CD4-positive, alpha-beta T cell treated with Interferon alpha-2 for 1 hour (primary cell): ENCODE measurements at places on chromosomes 1 and 21.

GRCh38 chr1:46221749-46222148, 18.6 kb downstream of the LURAP1 start:
- DNase-seq, result no peak

- no peak for DNase-seq
Measured at GRCh38 chr1:109929588-109930251, 19.1 kb downstream of the CSF1 start.

- no peak for DNase-seq
Measured at GRCh38 chr1:18849261-18849711, 10.2 kb downstream of the TAS1R2 start.

DNA sequence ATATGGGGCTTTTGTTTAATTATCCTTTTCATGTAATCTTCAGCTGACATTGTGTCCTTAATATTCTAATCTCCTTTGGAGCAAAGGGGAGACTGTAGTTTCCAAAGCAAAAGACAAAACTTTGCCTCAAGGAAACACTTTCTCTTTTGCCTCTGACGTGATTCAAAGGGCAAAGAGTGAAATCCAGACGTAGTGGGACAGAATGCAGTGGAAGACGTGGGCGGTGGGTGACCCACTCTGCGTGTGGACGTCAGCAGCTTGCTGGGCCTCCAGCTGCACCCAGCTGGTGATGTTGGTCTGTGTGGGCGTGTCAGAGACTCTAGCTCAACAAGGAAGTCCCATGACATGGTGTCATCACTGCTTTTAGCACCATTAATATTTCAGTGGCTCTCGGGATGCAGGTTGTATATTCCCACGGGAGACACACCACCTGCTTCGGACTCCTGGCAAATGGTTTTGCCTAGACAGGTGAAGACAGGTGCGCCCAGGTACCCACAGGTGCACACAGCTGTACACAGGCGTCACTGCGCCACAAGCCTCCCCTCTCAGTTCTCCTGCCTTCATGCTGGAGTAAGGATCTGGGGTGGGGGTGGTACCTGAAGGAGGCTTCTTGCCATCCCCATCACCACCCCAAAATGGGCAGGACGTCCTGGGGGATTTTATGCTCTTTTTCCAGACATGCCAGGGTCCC, 292.1 kb upstream of the VAMP3 start:
- DNase-seq, result no peak

DNA sequence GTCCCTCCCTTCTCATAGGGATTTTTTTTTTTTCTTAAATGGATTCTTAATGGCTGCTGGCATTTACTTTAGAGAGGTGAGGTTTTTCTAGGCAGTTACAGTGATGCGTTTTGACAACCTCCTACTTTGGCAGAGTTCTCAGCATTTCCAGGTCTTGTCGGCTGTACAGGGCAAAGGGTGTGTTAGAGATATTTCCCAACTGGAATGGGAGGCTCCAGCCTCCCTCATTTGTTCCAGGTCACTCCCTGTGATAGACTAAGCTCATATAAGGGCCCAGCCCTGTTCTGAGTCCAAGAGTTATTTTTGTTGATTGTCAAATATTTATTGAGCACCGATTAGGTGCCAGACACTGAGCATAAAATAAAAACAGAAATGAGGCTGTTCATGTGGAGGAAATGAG, 7.6 kb upstream of the XKR8 start:
- no peak for DNase-seq

- DNase-seq, result no peak
Measured at GRCh38 chr1:10225573-10225972, 15.2 kb downstream of the KIF1B start.

DNA sequence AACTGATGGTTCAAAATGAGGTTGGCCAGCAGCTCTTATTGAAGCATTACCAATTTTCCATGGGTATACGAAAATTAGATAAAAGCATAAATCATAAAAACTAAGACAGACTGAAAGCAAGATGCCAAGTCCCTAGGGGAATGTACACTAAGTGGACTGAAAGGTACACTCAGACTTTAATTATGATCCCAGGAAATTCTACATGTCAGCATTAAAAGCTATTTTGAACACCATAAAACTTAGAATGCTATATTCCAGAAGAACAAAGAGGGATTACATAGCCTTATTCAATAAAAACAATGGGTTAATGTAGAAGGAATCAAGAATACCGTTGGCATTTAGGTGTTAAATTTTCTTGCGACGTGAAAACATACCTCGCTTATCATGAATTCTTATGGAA, 558.5 kb downstream of the LRRIQ3 start:
- DNase-seq, result no peak

- DNase-seq, result no peak
Measured at GRCh38 chr1:50350421-50350820, 72.8 kb downstream of the DMRTA2 start.

DNA sequence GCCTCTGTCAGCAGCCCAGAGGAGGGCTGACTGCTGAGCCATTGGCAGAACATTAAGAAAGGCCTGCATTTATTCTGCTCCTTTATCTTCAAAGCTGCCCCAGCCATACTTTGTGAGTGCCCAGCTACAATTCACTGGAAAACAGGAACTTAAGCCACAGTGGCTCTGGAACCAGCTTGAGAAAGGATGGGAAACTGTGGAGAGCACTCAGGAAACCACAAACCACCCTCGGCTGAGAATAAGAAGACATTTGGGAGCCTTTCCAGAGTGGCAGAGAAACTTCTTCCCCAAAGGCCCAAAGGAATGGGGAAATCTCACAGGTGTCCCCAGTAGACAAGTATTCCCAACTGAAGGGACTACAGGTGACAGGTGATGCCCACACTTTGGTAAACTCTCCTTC, 1.8 kb downstream of the LAMB3 start:
- DNase-seq, result peak; percentile 25

DNA sequence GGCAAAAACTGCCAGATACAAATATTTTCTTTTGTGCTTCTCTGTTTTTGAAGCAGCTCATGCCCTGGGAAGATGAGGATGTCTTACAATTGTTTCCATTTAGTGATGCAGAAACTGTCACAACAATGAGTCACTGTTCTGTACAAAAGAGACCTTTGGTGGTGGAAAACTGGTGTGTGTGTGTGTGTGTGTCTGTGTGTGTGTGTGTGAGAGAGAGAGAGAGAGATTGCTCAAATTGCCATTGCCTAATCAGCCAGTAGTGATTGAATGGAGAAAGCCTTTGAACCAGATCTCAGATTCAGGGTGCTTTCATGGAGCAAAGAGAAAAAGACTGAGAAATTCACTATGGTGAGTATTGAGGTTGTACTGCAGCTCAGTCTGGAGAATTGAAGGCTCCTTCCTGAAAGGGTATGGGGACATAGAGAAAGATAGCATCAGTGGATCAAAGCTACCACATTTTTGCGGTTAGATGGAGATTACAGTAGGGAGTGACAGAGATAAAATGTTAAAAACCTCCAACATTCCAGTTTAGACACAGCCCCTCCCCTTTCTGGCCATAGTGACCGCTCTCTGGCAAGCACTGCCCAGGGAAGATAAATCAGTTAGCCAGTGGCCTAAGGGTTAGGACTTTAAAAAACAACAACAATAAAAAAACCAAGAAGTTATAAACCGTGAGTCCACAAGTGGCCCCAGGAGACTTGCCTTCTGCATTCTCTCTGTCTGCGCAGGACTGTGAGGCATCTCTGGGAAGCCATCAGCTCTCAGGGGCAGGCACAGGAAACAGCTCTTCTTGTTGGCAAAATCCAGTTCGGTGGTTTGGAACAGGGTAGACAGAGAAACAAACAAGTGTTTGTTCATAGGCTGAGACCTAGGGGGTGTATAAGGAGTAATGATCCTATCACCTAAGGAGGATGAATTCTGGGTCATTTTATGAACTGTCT, 406.5 kb downstream of the DUSP10 start:
- DNase-seq, result no peak

DNA sequence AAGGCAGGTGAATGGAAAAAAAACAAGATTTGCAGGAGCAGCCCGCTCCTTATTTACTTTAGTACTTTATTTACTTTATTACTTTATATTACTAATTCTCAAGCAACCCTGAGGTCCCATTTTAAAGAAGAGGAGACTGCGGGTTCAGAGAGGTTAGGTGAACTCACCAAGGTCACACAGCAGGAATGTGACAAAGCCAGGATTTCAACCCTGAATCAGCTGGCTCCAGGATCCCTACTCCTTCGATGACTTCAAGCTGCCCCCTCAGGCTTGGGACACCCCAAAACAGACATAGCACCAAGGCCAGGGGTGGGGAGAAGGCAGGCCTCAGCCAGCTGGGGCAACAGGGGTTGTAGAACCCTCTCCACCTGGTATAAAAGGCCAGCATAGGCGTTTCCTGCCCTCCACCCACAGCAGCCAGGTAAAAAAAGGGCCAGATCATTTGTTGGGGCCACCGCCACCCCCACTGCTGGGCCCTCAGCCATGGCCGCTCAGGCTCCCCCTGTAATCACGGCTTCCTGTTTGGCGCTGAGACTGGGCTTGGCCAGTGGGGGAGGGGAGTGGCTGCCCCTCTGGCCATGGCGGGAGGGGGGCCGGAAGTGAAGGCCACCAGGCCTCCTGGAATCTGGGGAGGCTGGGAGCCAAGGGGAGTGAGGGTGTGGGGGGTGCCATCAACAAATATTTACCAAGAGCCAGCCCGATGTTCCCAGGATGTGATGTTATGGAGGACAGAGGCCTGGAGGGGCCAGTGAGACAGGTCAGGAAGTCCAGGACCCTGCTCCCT, 6.6 kb downstream of the SDC3 start:
- no peak for DNase-seq

GRCh38 chr1:223859058-223859457, 13.3 kb upstream of the TP53BP2 start:
- DNase-seq, result no peak

GRCh38 chr1:199590708-199591107, 436.8 kb upstream of the NR5A2 start:
- DNase-seq, result no peak

GRCh38 chr21:35023396-35024070, 25.6 kb downstream of the RUNX1 start:
- no peak for DNase-seq

GRCh38 chr21:45104560-45104959, 30.2 kb downstream of the ADARB1 start:
- peak; percentile 20 for DNase-seq

DNA sequence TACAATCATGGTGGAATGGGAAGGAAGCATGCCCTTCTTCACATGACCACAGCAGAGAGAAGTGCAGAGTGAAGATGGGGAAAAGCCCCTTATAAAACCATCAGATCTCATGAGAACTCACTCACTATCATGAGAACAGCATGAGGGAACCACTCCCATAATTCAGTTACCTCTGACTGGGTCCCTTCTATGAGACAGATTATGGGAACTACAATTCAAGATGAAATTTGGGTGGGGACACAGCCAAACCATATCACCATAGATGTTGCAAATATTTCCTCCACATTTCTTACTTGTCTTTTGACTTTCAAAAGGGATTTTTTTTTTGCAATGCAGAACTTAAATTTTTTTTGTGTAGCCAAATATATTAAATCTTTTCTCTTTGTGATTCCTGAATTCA, 14.8 kb downstream of the SH3BGR start:
- DNase-seq, result no peak

- no peak for DNase-seq
Measured at GRCh38 chr1:156463874-156464273, 36.7 kb downstream of the MEF2D start.

DNA sequence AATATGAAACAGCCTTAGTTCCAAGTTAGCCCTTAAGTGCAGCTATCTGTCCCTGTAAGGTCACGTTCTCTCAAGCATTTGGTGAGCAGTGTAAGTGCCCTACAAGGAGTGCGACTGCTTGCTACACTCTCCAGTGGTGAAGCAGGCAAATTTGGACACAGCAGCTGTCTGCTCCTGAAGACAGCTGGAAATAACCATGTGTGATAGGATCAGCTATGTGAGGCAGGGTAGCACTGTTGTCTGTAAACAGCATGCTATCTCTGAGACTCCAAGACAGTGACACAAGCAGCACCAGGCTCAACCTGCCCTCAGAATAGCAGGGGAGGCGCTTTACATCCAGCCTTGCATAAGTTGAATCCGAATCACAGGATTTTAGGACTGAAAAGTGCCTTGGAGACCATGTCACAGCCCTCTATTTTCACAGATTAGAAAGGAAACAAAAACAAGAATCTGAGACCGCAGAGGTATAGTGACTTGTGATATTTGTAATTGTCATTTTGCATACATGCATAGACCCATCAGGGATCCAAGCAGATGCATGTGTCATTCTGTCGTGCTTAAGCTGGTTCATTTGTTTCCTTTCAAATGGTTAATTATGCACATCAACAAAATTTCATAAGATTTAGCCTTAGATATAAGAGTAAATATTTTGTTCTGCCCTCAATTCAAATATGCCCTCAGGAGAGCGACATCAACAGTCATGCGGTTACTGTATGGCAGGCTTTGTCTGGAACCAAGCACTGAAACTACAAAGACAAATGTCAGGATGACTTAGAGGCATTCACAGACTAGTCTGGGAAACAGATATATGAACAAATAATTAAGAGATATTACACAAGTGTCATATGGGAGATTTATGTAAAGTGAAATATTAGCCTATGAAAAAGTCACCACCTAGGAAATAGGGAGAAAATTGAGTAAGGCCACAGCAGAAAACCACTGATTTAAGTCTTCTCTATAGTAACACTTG, 134.9 kb upstream of the NRIP1 start:
- no peak for DNase-seq

GRCh38 chr1:222023025-222023424, 281.1 kb upstream of the DUSP10 start:
- DNase-seq, result no peak

DNA sequence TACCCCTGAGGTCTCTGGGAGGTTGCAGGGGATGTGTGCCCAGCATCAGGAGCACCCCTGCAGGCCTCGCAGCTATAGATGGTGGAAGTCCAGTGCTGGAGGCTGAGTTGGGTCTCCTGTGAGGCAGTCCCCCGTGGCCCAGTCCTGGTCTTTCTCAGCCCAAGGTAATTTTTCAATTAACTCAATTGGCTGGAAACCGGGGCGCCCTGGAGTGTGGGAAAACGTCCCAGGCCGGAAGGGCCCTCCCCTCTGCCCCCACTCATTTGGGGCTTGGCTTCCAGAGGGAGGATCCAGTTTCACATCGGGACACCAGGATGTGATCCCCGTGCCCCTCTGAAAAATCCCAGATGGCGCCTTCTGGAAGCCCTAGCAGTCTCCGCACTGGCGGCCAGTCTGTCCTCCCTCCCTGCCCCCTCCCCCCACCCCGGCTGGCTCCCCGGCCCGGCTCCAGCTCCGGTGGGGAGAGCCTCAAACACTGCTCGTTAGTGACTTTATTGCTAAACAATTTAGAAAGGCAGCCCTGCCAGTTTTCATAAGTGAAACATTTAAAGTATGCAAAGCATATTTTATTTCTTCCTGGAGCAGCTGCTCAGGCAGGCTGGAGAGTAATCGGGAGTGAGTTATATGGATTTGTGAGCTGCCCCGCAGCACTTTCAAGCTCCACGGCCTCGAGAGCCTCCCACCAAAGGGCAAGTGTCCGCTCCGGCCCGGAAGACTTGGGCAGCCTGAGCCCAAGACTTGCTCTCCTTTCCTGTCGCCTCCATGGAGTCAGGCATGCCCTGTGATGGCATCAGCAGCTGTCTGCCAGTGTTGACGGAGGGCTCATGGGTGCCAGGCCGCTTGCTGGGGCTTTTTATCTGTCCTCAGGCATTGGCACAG, 208.2 kb upstream of the TMEM51 start:
- DNase-seq, result no peak

GRCh38 chr1:234977875-234978396, 150.7 kb downstream of the TOMM20 start:
- peak; percentile 45 for DNase-seq
